ENCODE measurements at places on chromosomes 12 and 14.

- DNase-seq: no peak
Observed at GRCh38 chr12:130642856-130643255, 73.2 kb downstream of the RIMBP2 start.

- no peak for DNase-seq
Observed at GRCh38 chr14:61033855-61034254, 52.8 kb downstream of the SLC38A6 start.

DNA sequence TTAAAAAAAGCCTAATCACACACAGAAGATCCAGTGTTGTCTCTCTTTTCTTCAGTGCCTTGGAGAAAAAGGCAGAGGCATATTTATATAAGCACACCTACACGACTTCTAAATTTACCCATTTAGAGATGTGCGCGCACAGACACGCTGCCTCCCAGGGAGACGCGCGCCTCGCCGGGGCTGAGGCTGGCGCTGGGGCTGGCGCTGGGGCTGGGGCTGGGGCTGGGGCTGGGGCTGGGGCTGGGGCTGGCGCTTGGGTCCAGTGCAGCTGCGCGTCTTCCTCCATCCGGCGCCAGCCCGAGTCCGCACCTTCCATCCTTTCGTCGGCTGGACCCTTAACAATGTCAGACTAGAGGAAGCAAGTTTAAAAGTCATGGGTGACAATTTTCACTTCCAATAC lies 118.4 kb upstream of the ARID2 start:
- no peak for DNase-seq

GRCh38 chr14:67911562-67911961 lies 92.0 kb downstream of the RAD51B start:
- DNase-seq: no peak

DNA sequence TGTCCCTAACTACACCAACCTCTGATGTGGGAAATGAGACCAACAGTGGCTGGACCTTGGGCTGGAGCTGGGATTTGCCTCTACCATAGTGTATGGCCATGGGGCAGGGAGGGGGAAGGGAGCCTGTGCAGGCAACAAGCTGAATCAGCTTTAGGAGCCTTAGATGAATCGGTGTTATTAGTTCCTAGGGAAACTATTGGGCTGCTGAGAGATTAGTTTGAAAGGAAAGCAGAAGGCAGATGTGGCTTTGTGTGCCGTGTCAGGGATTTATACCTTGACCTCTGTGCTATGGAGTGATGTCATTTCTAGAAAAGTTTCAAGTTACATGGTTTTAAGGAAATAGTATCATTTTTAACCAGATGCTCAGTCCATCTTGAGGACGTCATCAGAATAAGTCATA lies 19.5 kb upstream of the GAS2L3 start:
- DNase-seq: no peak

DNA sequence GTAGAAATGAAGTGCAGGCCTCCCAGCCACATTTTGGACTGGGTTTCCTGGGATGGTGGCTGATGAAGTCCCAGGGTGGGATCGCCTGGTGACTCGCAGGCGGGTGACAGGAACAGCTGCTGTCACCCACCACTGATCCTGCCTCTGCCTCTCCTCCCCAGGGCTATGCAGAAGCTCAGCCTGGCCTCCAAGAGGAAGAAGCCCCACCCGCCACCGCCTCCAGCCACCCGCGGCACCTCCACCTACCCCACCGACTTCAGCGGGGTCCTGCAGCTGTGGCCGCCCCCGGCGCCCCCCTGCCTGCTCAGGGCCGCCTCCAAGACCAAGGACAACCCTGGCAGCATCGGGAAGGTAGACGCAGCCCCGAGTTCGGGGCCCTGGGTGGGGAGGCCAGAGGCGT lies 28.3 kb downstream of the KIF26A start:
- DNase-seq: no peak

- DNase-seq: no peak
Observed at GRCh38 chr12:2688381-2688931, 106.3 kb upstream of the FKBP4 start.

- no peak for DNase-seq
Observed at GRCh38 chr12:40688085-40688725, 4.0 kb upstream of the CNTN1 start.

Measured in cortex of kidney (tissue), 1 donor.